ENCODE measurements at places on chromosomes 1 and 21. TPM values are rescaled to one million over a fixed set of nuclear protein-coding genes. Genes with fewer than 3 reads are reported as not detected.
A peak's percentile ranks its signal among the peaks of the same experiment; 100 is the strongest.

DNA sequence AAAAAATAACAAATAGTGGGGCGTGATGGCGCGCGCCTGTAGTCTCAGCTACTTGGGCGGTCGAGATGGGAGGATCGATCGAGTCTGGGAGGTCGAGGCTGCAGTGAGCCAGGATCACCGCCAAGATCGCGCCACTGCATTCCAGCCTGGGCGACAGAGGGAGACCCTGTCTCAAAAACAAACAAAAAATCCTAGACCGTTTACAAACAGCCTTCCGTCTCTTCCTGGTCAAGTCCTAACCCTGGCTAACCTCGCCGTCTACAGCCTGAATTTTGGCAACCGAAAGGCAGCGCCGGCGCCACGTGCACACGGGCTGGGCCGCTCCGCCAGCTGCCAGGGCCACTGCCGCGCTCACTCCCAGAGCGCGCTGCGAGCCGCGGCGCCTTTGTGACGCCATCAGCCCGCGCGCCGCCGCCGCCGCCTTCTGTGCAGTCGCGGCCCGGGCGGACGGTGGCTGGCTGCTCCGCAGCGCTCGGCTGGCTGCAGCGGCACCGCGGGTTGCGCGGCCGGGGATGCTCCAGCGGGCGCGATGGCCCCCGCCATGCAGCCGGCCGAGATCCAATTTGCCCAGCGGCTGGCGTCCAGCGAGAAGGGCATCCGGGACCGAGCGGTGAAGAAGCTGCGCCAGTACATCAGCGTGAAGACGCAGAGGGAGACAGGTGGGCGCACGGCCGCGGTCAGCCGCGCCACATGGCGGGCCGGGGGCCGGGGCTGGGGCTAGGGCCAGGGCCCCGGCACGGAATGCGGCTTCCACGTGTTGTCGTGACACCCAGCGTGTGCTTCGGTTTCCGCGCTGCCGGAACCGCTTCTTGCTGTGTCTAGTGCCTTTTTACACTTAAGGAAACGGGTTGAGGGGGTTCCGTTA, at the start of the genes HSF2BP and RRP1B:
TSS of gene HSF2BP (minus strand) at position 353 of the 865 bp plus-strand sequence. CDS start 1,392 bp downstream, outside the sequence.
TSS of gene RRP1B (plus strand) at position 425 of the 865 bp plus-strand sequence. CDS start at position 530, 105 bp downstream.
- peak within 1 kb of the TSS; percentile 62 for H3K27ac ChIP-seq
- H3K4me1 ChIP-seq, result no peaks in the 10 kb centered on the region
- DNase-seq, result peak; percentile 93
- H3K36me3 ChIP-seq, result no peaks in the 10 kb centered on the region
- H3K4me3 ChIP-seq, result peak within 1 kb of the TSS; percentile 79
- no peaks in the 10 kb centered on the region for H3K27me3 ChIP-seq

DNA sequence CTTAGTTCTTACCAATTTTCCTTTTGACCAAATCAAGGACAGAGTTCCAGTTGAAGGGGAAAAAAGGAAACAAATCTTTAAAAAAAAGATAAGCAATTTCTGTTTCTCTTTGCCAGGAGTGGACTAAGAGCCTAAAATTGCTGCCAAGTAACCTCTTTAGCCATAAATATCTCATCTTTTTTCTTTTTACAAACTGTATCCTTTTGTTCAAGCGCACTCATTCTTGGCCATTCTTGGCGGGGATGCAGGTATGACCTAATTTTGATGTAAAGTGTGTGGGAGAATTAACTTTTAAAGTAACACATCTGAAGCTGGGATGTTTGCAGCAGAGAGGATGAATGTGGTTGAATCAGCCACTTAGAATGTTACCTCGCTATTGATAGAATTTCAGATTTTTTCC, 13.4 kb upstream of the KIF1B start:
- no peak overlapping the region for H3K4me3 ChIP-seq
- no peak overlapping the region for H3K27ac ChIP-seq

GRCh38 chr1:14656384-14656937, 58.0 kb downstream of the KAZN start:
- no peaks in the 10 kb centered on the region for H3K27me3 ChIP-seq
- no peak overlapping the region for H3K4me3 ChIP-seq
- no peak for DNase-seq
- no peak overlapping the region for H3K27ac ChIP-seq
- H3K36me3 ChIP-seq, result no peaks in the 10 kb centered on the region
- H3K4me1 ChIP-seq, result no peaks in the 10 kb centered on the region

- no peak overlapping the region for H3K4me3 ChIP-seq
- H3K36me3 ChIP-seq, result no peaks in the 10 kb centered on the region
- H3K27ac ChIP-seq, result no peak overlapping the region
- H3K27me3 ChIP-seq, result no peaks in the 10 kb centered on the region
These were observed 8.8 kb downstream of the CDA start for GRCh38 chr1:20597650-20598049.

- no peaks in the 10 kb centered on the region for H3K4me1 ChIP-seq
- H3K36me3 ChIP-seq, result no peaks in the 10 kb centered on the region
- no peak for DNase-seq
- H3K27me3 ChIP-seq, result no peaks in the 10 kb centered on the region
- H3K4me3 ChIP-seq, result no peak overlapping the region
- H3K27ac ChIP-seq, result no peak overlapping the region
These were observed 6.3 kb upstream of the PADI1 start for GRCh38 chr1:17198476-17199258.

The GSTM5 gene
- 23.4 TPM for total RNA-seq

The NBL1 gene
- total RNA-seq, result 134 TPM

GRCh38 chr1:206709322-206709721, 24.6 kb downstream of the MAPKAPK2 start:
- H3K27me3 ChIP-seq, result no peaks in the 10 kb centered on the region
- DNase-seq, result no peak
- no peak overlapping the region for H3K27ac ChIP-seq
- no peaks in the 10 kb centered on the region for H3K36me3 ChIP-seq

- H3K27ac ChIP-seq, result no peak overlapping the region
- H3K27me3 ChIP-seq, result no peaks in the 10 kb centered on the region
- no peaks in the 10 kb centered on the region for H3K4me1 ChIP-seq
- H3K4me3 ChIP-seq, result no peak overlapping the region
- H3K36me3 ChIP-seq, result no peaks in the 10 kb centered on the region
These were observed 116.0 kb downstream of the ESRRG start for GRCh38 chr1:216607067-216607697.

All from aorta (tissue), 5 donors.